ENCODE measurements at places on chromosomes 12 and 14.

DNA sequence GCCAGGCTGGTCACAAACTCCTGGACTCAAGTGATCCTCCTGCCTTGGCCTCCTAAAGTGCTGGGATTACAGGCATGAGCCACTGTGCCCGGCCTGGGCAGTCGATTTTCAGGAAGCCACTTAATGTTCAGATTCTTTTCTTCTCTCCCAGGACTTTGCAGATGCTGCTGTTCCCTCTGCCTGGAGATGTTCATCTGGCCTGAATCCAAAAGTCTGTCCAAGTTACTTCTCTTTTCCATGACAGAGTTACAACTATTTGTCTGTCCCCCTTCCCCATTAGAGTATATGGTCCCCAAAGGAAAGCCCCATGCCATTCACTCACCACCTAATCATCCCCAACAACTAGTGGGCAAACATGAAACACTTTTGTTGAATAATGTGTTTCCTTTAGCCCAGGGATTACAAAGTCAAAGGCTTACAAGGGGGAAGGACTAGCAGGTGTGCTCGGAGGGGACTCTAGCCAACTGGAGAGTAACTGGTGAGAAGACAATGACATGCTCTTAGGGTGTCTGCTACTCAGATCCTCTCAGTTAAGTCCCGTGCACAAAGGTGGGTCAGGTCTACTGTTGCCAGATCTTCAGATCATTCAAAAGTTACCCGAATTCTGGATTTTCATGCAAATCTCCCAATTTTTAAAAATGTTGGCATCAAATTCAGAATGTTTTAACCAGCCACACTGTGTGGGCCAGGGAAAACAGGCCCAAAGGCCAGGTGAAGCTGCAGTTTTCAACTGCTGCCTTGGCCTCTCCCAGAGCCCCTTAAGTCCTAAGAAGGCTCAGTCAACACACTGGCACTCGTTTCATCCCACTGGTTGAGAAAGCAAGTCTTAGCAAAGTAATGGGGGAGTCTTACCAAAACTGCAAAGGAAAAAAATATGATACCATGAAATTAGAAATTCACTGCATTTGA lies 29.6 kb downstream of the NUDT4 start:
- no peak for DNase-seq

DNA sequence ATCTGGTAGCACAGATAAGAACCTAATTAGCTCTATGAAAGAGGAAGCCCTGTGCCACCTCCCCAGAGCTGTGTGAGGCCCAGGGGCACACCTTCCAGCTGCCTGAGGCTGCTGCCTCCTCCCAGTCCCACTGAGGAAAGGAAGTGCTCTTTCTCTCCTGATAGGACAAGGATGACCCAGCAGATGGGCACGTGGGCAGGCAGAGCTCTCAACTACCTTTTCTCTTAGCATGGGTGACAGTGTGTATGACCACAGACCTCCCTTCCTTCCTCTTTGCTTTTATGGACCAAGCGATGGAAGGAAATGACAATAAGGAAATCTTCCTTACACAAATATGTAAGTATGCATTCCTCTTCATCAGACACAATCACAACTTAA lies 127.6 kb upstream of the AMIGO2 start:
- DNase-seq, result no peak

- DNase-seq, result no peak
Measured at GRCh38 chr12:1103632-1104031, 112.6 kb downstream of the ERC1 start.

GRCh38 chr12:7144414-7145120 lies 14.4 kb downstream of the CLSTN3 start:
- no peak for DNase-seq

- no peak for DNase-seq
Measured at GRCh38 chr14:103931422-103931821, 3.2 kb downstream of the TDRD9 start.

- DNase-seq, result no peak
Measured at GRCh38 chr12:98922871-98923270, 277.8 kb downstream of the APAF1 start.
